Mammary epithelial cell (primary cell): ENCODE measurements at places on chromosomes 6 and 20.

GRCh38 chr6:152727507-152727906, 23.1 kb upstream of the VIP start:
- no peak for DNase-seq

GRCh38 chr6:110514818-110515217, 38.4 kb upstream of the SLC22A16 start:
- no peak for DNase-seq

DNA sequence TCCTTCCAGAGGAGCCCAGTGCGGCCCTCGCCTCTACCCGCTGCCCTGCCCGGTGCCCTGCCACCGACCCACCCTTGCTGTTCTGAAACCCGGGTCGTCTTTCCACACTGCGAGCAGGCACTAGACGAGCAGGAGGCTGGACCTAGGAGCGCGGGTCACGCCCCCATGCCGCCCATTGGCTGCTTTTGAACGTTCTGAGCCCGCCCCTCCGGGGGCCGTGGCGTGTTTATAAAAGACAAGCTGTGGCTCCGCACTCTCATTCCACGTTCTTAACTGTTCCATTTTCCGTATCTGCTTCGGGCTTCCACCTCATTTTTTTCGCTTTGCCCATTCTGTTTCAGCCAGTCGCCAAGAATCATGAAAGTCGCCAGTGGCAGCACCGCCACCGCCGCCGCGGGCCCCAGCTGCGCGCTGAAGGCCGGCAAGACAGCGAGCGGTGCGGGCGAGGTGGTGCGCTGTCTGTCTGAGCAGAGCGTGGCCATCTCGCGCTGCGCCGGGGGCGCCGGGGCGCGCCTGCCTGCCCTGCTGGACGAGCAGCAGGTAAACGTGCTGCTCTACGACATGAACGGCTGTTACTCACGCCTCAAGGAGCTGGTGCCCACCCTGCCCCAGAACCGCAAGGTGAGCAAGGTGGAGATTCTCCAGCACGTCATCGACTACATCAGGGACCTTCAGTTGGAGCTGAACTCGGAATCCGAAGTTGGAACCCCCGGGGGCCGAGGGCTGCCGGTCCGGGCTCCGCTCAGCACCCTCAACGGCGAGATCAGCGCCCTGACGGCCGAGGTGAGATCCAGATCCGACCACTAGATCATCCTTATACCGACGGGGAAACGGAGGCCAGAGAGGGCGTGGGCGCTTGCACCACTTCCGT, at the start of gene ID1:
TSS of gene ID1 (plus strand) at position 259 of the 871 bp plus-strand sequence. CDS start at position 358, 99 bp downstream.
- peak; percentile 91 for DNase-seq

DNA sequence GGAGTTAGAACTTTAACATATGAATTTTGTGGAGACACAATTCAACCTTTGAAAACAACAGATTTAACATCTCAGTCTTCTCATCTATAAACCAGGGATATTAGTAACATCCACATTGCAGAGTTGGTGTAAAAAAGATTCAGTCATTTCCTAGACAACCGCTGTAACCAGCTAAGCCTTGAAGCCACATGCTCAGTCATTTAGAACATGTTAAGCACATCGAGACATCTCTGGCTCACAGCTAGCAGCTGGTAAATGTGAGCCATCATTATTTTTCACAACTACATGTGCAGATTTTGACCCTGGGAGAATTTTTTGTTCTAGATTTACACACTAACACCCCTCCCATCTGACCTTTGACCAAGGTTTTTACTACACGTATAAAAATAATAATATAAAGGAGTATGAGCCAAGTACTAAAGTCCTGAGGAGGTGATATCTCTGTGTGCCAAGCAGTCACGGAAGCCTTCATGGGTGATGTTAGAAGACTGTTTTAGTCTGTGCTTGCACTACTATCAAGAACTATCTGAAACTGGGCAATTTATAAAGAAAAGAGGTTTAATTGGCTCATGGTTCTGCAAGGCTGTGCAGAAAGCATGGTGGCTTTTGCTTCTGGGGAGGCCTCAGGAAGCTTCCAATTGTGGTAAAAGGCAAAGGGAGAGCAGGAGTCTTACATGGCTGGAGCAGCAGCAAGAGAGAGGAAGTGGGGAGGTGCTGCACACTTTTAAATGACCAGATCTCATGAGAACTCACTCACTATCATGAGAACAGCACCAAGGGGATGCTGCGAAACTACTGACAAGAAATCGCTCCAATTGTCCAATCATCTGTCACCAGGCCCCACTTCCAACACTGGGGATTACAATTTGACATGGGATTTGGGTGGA, 48.7 kb upstream of the IL20RA start:
- no peak for DNase-seq

- DNase-seq: no peak
These were observed 304.2 kb upstream of the RNF217 start for GRCh38 chr6:124658053-124658452.

GRCh38 chr6:53214172-53214571, 65.5 kb upstream of the GCM1 start:
- no peak for DNase-seq

GRCh38 chr6:128686084-128686483, 165.7 kb upstream of the PTPRK start:
- DNase-seq: no peak

DNA sequence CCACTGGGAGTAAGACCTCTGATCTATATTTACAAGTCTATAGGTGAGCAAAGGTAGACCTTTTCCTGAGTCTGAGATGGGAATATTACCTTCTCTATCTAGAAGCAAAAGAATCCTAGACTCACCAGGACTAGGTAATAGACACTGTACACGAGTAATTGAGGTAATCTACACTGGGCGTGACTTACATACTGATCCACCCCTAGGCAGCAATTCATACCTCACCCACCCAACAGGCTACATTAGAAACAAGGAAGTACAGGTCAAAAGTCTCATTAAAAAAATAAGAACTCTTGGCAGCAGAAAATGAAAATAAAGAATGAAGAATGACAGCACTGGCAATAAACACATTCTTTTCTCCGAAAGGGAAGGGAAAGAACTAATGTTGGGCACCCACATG, 7.6 kb downstream of the CSNK2A1 start:
- DNase-seq: peak; percentile 30

DNA sequence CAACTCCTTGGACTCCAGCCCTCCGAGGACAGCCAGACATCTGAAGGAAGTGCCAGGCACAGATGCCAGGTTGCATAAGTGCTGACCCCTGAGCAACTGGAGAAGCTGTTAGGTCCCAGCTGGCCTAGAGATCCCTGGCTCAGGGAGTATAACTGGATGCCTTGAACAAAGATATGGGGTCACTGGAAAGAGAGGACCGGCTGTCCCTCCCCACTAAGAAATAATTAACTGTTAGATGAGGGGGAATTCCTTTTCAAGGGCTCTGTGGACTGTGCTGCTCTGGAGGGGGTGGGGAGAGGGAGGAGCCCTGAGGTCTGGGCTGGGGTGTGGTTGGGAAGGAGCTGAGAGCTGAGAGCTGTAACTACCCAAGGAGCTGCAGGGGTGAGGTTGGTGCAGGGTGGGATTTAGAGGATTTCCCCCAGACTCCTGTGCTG, 39.6 kb downstream of the HLA-F start:
- peak; percentile 43 for DNase-seq

GRCh38 chr6:98838975-98839374, 4.6 kb downstream of the POU3F2 start:
- no peak for DNase-seq

DNA sequence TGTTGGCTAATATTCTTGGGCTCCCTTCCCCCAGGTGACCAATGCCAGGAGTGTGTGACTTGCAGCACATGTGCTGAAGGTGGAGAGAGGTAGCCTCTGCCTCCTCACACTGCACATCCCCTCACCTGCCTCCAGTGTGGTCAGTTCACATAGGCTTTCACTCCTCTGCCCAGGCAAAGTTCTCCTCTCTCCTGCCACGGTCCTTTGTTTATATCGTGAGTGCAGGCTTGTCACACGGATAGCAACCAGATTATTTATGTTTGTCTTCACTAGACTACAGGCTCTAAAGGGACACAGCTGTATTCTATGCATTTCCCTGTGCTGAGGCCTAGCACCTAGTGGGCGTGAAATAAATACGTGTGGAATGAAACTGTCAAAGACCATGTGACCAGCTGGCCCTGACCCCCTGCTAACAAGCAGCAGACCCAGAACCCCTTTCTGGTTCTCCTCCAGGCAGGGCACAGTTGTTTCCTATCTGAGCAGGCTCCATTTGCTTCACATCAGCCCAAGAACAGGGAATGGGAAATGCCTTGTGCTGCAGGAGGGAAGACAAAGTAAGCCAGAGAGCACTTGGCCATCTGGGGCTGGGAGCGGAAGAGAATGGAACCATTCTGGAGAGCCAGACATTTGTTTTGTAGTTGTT, 42.3 kb downstream of the UNC5CL start:
- DNase-seq: no peak

DNA sequence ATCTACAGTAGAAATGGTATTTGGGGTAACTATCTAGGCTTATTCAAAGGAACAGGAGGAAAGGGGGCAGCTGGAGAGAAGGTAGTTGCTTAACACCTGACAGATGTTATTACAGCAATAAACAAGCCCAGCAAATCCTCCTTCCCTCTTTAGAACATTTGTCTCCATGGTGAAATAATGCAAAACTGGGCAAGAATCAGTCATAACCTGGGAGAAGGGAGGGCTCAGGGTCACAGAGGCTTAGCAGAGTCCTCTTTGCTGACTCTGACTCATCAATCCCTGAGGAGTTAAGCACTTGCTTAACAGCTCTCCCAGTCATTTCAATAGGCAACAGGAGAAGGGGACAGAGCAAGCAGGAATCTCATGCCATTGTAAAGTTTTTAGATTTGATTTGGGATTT, 230.3 kb downstream of the IBTK start:
- peak; percentile 95 for DNase-seq

DNA sequence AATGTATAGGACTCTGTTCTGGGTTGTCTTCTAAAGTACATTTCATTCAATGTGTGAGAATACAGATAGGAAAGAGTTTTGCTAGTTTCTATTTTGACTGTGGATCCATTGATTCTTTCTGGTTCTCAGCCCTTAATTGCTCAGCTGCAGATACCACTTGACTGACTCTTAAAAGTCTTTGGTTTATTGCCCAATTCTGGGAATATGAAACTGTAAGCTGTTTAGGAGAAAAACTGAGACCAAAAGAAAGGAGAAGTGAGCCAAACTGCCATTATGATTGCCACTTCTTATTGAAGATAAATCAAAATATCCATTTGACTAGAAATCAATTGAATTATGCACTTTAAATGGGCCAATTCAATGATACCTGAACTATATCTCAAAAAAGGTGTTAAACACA, 211.4 kb downstream of the ESR1 start:
- no peak for DNase-seq

DNA sequence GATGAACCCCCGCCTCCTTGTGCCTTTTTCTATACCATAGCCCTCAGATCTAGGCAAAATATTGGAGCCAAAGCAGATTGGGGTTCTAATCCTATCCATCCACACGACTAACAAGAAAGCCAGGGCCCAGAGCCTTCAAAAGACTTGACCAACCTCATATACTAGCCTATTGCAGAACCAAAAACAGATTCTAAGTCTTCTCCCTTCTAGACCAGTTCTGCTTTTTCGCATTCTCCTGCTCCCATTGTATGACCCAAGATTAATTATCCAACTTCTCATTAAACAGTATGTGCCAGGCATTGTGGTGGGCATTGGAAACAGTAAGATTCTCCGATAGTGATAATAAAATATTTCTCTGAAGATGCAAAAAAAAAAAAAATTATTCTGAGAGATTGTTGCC, 113.7 kb upstream of the JARID2 start:
- DNase-seq: no peak

GRCh38 chr20:37907330-37907676, 4.4 kb downstream of the VSTM2L start:
- no peak for DNase-seq

DNA sequence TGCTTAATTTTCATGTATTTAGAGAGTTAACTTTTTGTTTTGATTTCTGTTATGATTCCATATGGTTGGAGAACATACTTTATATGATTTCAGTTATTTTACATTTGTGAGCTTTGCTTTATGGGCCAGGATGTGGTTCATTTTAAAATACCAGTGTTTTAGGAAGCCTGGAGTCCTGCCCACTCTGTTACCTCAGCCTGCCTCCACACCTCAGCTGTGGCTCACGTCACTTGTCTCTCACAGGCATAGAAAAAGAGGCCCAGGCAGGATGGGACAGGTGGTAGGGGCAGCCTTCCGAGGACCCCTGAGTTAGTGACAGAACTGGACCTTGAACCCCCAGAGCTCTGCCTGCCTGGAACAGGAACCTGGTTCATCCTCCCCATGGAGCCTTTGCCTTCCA, 16.0 kb downstream of the PSMF1 start:
- no peak for DNase-seq

- DNase-seq: no peak
These were observed 118.1 kb upstream of the MAFB start for GRCh38 chr20:40806929-40807820.

DNA sequence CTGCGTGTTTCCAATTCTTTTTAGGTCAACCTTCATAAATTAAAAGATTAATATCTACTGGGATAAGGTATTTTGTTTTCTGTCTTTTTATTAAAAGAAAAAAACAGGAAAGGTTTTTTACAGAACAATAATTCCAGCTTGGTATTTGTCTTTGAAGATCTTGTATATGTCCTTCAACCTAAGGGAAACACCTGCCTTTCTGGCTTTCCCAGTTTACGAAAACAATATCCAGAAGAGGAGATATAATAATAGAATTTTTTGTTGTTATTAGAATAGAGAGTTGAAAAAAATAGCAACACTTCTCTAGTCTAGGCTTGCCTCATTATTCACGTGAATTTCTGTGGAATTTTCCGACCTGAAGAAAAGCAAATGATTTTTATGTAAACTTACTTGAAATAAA, 37.9 kb upstream of the CCN2 start:
- DNase-seq: no peak

GRCh38 chr6:75600768-75601167, 912 bp upstream of the SENP6 start:
- DNase-seq: peak; percentile 1

DNA sequence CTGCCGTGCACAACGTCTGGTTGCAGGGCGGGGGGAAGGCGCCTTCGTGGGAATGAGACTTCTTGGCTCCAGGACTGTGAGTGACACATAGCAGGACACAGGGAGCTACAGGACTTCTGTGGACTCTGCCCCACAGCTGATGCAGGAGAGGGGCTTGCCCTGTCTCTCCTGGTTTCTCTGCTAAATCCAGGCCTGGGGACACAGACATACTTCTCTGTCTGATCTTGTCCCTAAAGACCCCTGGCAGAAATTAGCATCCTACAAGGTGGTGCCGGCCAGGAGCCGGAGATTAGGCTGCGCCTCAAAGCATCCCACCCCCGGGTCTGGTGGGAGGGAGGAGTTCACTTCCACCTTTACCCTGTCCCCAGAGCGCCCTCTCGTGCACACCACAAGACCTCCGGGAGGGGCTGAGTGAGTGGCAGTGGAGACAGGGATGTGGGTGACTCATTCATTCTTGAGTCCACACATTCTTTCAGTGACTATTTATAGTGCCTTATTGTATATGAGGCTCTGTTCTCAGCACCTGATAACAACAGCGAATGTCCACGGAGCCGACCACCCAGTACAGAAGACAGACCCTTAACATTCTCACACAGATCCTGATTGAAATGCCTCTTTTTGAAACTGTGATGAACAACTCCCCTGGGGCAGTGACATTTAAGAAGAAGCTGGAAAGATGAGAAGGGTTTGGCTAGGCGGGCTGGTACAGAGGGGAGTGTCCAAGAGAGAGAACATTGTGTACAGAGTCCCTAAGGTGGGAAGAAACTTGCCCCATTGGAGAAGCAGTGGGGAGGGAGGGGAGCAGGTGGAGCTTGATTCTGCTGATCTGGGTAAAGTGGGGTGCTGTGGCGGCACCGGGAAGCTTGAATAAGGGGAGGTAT, 39.0 kb downstream of the GMPR start:
- peak; percentile 84 for DNase-seq

- peak; percentile 20 for DNase-seq
These were observed 120.1 kb upstream of the CCDC28A start for GRCh38 chr6:138653435-138653834.

- DNase-seq: no peak
These were observed 136.7 kb upstream of the EEF1E1 start for GRCh38 chr6:8238773-8239683.
